ENCODE measurements at places on chromosomes 12 and 14.

DNA sequence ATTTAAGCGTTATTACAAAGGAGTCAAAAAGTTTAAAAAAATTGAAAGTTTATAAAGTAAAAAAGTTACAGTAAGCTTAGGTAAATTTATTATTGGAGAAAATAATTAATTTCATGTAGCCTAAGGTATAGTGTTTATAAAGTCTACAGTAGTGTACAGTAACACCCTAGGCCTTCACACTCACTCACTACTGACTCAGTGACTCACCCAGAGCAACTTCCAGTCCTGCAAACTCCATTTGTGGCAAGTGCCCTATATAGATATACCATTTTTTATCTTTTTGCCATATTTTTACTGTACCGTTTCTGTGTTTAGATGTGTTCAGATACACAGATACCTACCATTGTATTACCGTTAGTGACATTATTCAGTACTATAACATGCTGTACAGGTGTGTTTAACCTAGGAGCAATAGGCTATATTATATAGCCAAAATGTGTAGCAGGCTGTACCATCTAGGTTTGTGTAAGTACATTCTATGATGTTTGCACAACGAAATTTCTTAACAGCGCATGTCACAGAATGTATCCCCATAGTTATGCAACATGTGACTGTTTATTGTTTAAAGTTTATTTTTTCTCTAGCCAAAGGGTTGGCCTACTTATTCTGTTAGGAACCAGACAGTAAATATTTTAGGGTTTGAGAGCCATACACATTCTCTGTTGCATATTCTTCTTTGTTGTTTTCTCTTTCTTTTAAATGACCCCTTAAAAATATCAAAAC is 155.5 kb downstream of the PCNX1 start:
- DNase-seq = no peak

- no peak for DNase-seq
These were observed 2.5 kb upstream of the ZCCHC8 start for GRCh38 chr12:122503147-122503751.

DNA sequence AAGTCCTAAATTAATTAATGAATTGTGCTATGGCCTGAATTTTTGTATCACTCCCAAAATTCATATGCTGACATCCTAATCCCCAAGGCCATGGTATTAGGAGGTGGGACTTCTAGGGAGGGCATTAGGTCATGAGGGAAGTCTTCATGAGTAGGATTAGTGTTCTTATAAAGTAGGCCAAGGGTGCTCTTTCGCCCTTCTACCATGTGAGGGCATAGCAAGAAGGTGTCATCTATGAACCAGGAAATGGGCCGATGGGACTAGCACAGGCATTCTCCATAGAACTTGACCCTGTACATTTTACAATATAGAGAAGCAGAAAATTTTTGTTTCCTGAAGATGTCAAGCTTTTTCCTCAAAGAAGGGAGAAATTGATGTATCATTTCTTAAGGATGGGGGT is 12.5 kb downstream of the SYT10 start:
- DNase-seq = no peak

DNA sequence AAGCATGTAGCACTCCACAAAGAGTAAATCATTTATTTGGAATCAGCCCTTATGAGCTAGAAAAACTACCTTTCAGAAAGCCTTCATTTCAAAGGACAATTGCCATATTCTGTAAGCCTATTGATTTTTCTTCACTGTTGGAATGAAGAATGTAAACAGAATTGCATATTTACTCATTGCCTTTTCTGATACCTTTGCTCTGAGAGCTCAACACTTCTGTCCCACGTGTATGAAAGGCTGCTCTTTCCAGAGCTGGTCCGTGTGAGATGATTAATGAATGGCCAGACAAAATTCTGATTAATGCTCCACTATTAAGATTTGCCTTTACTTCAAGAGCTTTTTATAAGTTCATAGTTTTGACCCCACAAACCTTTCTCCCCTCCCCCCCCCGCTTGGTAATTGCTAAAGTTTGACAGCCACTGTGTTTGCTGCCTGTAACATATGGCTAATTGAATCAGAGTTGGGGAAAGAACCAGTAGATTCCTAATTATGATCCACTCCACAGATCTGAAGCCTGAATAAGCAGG is 63.0 kb upstream of the PLEKHA5 start:
- DNase-seq = no peak

DNA sequence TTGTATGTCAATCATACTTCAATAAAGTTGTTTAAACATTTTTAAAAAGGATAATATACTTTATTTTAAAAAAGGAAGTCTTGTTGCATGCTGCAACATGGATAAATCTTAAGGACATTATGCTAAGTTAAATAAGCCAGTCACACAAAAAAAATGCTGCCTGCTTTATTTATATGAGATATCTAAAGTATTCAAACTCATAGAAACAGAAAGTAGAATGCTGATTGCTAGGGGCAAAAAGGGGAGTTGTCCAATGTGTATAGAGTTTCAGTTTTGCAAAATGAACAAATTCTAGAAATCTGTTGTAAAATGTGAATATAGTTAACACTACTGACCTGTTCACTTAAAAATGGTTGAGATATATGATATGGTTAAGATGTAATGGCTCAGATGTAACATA is 8.7 kb downstream of the KLRC4 start:
- no peak for DNase-seq

DNA sequence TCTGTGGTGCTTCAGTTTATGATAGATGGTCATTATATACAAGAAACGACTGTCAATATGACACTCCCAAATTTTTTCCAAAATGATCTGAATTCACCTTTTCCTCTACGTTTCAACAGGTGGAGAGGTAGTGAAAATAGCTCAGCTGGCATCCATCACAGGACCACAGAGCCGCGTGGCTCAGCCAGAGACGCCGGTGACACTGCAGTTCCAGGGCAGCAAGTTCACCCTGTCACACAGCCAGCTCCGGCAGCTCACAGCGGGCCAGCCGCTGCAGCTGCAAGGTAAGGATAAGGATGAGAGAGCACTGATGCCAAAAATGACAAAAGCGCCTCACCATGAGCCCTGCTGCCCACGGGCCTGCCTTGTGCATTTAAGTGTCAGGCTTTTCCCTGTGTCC is 73.9 kb downstream of the EP400 start:
- no peak for DNase-seq

DNA sequence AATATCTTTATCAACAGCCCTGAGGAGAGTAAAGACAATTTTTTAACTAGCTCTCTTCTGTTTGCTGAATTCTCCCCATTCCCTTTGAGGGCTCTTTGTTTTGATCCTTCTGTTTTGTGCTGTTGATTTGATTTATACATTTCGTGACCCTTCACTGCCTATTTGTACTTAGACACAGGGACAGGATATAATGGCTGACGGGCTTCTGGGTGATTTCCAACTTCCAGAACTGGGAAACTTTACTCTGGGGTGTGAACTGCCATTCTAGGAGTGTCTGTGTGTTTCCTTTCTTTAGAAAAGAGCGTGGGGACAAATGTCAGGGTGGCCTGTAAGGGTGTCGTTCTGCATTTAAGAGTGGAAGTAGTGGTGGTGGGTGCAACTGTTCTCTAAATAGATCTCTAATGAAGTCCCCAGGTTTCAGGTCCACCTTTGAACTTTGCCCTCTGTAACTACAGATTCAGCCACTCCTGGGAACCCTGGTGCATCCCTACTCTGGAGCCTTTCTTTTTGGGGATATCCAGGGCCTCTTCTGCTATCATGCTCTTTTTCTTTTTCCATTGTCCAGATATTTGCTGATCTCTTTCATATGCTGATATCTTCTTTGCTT is 22.3 kb upstream of the SSPN start:
- no peak for DNase-seq

- DNase-seq = no peak
These were observed 435.7 kb downstream of the GXYLT1 start for GRCh38 chr12:41709012-41709411.

GRCh38 chr12:10001171-10001776 is 2.4 kb upstream of the CLEC1B start:
- no peak for DNase-seq

- DNase-seq = no peak
These were observed 6.1 kb downstream of the METTL3 start for GRCh38 chr14:21505012-21505553.

GRCh38 chr14:93969082-93969828 is 7.1 kb downstream of the ASB2 start:
- DNase-seq = no peak

- DNase-seq = no peak
These were observed 175.8 kb upstream of the GRIN2B start for GRCh38 chr12:14157088-14157747.

DNA sequence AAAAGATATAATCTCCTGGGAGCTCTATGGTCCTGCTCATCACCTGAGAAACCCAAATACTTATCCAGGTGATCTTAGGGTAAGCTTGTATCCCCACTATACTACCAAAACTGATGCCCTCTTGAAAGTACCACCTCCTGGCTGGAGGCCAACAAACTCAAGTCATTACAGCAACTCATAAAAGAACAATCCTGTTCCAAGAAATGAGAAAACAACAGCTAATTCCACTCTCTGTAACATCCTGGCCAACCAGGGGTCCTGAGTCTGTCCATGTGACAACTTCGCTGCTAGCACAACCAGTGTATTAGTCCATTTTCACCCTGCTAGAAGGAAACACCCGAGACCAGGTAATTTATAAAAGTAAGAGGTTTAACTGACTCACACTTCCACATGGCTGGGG is 190.0 kb upstream of the BMP4 start:
- DNase-seq = no peak
